NCI-H1930 (cell line): ENCODE measurements at places on chromosomes 7 and 10.
A peak's percentile ranks its signal among the peaks of the same experiment; 100 is the strongest.

- DNase-seq, result no peak
These were observed 391.7 kb downstream of the KCNMA1 start for GRCh38 chr10:77245953-77246352.

GRCh38 chr7:27185013-27185853 is at the start of gene HOXA11:
HOXA11 (minus strand) TSS chr7:27185232; CDS start chr7:27185144, 88 bp downstream.
- no peak for DNase-seq

GRCh38 chr10:21527598-21528235 is 2.2 kb upstream of the SKIDA1 start:
- no peak for DNase-seq

- no peak for DNase-seq
These were observed 128.1 kb upstream of the UNC5B start for GRCh38 chr10:71084061-71084817.

DNA sequence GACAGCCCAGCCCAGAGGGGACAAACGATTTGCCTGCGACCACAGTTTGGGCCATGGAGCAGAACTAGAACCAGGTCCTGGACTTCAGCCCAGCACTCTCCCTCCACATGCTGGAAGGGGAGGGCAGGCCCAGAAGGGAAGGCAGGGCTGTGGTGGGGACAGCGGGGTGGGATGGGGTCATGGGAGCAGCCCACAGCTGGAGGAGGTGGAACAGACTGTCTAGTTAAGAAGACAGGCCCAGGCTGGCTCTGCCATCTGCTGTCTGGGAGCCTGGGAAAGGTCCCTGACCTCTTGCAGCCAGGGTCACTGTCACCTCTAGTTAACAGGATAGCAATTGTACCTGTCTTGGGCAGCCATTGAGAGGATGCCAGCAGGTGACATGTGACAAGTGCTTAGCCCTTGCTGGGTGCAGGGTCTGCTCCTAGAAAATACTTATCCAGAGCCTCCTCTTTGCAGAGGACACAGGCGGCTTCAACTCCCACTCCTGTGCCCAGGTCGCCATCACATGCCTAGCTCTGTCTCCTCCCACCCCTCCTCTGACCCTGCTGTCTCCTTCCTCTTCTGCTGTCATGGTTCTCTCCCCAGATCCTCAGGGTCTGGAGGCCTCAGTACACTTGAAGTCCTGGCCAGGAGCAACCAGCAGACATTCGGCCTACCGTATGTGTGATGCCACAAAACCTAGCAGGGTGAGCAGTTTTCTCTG is 37.0 kb upstream of the CHST15 start:
- no peak for DNase-seq

DNA sequence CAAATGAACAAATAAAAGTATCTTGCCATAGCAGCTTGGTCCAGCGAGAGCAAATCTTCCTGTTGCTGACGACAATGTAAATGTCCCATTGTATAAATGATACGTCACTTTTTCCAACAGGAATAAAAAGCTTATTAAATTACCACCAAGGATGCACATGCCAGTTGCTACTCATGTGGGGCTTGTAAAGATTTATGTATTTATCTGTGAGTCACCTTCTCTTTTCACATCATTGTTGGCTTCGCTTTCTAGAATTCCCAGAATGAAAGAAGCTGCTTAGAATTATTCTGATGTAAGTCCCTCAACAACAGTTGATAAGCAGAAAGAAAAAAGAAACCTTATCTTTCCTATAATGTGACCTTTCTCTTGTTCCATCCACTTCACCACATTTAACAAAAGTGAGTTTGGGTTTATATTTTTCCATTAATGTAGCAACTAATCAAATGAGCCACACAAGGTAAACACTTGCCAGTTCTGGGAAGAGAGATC is 22.4 kb downstream of the DNAJC12 start:
- no peak for DNase-seq

GRCh38 chr7:88967432-88967831 is 171.9 kb upstream of the TEX47 start:
- no peak for DNase-seq

DNA sequence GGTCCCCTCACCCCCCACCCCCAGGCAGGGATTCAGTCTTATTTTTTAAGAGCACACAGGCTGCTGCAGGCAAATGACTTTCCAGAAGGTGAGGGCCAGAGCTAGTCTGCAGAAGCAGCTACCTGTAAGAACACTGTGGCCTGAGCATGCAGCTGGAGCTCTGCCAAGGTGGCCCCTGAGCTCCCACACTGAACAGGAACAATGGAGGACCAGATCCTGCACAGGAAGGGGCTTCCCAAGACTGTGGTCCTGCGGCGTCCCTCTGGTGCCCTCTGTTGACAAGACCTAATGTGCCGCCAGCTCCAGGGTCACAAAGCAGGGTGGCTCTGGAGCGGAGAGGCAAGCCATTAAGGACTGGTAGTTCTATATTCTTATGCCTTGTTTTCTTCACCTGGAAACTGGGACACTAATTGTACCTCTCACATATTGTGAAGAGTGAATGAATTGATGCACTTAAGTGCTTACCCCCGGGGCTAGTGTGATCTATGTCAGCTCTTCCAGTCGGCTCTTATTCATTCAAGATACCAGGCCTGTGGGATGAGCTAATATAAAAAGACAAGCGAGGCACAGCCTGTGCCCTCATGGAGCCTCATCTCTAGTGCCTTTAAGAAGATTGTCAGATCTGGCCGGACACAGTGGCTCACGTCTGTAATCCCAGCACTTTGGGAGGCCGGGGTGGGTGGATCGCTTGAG is 8.0 kb upstream of the BEND7 start:
- DNase-seq, result peak; percentile 35

GRCh38 chr7:48427671-48428070 is 256.4 kb downstream of the ABCA13 start:
- DNase-seq, result no peak

GRCh38 chr10:21464134-21464533 is 61.3 kb downstream of the SKIDA1 start:
- no peak for DNase-seq

- DNase-seq, result peak; percentile 25
These were observed 12.5 kb downstream of the SFRP5 start for GRCh38 chr10:97759158-97759887.

GRCh38 chr7:101411508-101411874 is 48.8 kb downstream of the COL26A1 start:
- DNase-seq, result no peak

- DNase-seq, result no peak
These were observed 27.9 kb downstream of the CD36 start for GRCh38 chr7:80666376-80666775.

GRCh38 chr10:35399414-35400009 is 63.2 kb downstream of the CCNY start:
- no peak for DNase-seq

DNA sequence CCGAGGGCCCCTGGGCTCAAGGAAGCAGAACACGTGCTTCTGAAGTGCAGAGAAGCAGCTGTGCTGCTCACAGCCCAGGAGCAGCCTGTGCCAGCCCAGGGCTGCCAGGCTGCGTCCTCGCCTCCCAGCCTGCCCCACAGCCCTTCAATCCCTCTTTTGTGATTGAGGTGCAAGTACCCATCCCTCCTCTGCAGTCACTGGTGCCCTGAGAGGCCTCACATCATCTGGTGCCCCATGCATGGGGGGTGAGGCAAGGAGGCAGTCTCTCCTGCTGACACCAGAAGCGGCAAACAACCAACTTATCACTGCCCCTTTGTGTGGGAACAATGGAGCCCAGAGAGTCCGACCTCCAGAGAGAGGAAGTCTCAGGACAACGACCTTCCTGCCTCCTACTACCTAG is 49.8 kb upstream of the FGFR2 start:
- no peak for DNase-seq

DNA sequence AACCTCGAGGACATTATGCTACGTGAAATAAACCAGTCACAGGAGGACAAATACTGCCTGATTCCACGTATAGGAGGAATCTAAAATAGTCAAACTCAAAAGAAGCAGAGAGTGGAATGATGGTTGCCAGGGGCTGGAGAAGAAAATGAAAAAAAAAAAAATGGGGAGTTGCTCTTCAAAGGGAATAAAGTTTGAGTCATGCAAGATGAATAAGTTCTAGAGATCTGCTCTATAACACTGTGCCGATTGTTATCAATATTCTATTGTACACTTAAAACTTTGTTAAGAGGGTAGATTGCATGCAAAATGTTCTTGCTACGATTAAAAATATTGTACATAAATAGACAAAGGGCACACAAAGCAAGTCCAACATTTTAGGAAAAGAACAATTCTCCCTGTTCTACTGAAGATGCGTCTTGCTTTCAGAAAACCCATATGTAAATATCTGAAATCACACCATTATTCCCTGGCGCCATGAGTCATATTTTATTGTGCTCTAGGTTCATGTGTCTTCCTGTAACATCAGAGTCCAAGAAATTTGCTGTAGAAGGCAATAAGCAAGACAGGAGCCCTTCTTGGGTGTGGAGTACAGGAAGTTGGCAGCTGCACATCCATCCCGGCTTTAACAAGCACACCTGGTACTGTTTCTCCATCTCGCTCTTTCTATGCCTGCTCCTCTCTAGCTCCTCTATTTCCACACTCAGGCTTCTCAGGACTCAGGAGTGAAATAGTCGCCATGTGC is 145.9 kb downstream of the GFRA1 start:
- no peak for DNase-seq

DNA sequence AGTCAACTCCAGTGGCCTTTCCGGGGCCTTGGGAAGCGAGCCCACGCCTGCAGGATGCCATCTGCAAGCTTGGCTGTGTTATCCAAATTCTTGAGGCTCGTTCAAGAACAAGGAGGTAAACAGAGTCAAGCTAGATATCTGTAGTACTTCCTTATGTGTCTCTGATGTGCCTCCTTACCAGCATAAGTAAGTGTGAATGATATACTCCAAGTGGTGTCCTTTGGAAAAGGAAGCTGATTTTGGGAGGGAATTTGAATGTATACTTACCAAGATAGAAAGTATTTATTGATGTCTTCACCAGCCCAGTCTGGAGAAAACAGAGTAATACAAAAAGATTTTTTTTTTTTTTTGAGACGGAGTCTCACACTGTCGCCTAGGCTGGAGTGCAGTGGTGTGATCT is 372.3 kb upstream of the GALNT17 start:
- DNase-seq, result no peak
